ENCODE measurements at places on chromosomes 6 and 20. TPM values are rescaled to one million over a fixed set of nuclear protein-coding genes. Genes with fewer than 3 reads are reported as not detected.

- no peak for DNase-seq
Measured at GRCh38 chr6:27761391-27761790, 150.8 kb downstream of the OR2B2 start.

DNA sequence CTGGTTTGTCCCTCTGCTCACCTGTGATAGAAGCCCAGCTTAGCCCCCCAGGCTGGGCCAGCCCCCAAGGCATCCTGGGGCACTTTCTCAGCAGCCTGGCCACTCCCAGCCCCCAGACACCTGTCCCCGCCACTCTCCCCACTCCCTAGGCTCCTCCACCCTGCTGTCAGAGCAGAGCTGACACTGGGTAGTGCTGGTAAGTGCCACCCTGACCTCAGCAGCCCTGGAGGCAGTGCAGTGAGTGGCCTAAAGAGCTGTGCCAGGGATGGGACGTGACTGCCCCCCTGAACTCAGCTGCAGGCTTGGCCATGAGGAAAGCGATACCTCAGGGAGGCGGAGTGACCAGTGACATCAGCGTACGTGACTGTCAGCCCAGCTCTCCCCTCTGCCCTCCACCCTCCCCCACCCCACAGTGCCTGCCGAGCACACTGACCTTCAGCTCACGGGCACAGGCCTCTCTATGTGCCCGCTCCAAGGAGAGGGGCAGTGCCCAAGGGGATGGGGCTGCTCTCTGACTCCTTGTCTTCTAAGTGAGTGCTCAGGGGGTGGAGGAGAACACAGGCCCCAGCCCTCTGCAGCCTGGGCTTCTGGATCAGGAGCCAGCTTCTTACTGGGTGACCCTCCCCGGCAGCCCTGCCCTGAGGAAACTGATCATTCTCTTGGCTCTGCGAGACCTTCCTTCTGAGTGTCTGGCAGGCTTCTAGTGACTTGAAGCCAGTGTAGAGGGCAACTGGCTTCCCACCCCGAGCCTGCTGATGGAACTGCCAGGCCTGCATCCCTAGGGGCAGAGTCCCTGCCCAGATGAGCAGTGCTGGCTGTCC is 172.7 kb downstream of the MRPL14 start:
- no peak for DNase-seq

GRCh38 chr20:45842169-45842812 is 8.7 kb downstream of the SNX21 start:
- DNase-seq, result peak; percentile 59

DNA sequence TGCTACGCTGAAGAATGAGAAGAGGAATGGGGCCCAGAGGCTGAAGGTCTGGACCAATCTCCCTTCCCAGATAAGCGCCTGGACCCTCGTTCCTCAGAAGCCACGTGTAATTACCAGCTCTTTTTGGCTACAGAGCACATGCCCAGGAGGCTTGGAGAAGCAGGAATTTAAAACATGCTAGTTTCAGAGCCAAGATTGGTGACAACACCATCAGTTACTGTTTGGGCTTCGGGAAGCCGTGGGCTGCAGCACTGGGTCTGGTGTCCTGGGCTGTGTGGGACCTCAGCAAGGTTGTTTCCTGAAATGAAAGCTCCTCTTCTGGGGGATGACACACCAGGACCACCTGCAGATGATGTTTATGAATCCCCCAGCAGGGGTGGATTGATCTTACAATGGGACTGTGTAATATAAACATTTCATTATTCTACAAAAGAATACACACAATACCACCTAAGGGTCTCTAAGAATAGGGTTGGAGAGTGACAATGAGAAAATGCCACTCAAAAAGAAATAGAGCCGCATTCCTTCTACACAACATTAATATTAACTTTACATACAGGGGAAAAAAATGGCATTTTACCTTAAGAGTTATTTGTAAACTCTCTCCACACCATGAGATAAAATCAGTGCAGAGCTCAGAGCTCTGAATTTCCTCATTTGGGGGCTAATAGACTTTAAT is 207.8 kb upstream of the FOXQ1 start:
- DNase-seq, result no peak

DNA sequence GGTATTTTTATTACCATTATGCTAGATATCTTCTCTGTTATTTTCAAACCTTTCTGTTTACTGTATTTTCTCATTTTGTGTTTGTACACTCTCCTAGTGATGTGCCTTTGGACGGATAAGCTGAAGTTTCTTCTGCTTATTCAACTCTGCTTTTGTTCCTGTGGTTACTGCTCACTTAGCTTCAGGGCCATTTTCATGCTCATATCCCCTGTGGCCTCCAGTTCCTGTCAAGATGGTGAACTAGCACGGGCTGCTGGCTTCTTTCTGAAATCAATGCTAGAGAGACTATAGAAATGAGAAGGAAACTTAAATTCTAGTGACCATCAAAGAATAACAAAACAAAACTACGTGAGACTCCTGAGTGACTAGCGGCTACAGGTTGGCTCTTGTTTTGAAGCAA is 6.8 kb upstream of the CST8 start:
- no peak for DNase-seq

DNA sequence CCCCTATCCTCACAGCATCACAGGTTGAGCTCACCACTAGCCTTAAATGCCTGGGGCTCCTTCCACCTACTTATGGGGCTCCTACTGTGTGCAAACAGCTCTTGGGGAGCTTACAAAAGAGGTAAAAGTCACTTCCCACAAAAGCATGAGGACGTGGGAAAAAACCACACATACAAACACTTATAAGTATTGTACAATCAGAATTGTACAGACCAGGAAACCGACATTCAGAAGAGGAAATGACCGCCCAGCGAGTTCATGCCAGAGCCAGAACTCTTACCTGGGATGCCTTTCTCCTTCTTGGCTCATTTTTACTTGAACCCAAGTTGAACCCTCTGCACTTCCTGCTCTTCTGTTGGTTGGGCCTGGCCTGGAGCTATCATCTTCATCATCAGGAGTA is 6.3 kb upstream of the PPP1R16B start:
- no peak for DNase-seq

- DNase-seq, result no peak
Measured at GRCh38 chr20:3583765-3584164, 79.4 kb downstream of the GFRA4 start.

- DNase-seq, result no peak
Measured at GRCh38 chr20:10649797-10650160, 24.0 kb downstream of the JAG1 start.

GRCh38 chr6:97669191-97670031 is 386.4 kb upstream of the MMS22L start:
- DNase-seq, result peak; percentile 24

DNA sequence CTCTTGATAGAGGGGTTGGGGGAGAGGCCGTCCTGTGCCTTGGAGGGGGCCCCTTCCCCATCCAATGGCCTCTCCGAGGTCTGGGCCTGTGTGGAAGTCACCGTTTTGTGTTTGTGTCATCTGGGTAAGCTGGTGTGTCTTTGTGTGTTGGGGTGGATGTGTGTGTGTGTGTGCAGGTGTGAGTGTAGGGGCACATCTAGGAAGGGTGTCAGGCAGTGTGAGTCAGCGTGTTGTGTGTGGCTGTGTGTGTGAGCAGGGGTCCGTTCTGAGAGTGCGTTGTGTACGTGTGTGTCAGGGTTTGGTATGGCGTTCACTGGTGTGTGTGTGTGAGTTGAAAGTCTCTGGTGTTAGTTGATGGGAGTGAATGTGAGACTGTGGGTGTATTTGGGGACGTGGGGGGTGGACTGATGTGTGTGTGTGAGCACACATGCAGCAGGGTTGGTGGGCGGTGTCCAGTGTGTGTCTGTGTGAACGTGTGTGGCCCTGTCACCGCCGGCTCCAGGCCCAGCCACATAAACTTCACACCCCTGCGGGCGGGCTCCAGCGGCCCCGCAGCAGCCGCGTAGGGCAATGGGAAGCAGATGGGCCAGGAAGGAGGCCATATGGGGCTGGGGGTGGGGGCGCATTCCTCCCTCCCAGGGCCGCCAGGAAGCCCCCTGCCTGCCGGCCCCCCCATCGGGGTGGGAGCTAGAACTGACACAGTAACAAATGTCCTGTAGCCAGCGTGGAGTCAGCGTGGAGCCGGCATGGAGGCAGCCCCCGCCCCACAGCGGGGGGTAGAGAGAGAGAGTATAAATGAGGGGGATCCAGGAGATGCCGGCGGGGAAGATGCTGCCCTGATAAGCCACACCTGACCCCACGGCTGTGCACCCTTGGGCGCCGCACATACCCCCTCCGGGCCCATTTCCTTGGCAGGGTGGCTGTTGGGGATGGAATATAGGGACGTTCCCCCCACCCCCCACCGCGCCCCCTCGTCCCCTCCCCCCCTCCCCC is 32.1 kb downstream of the SNAI1 start:
- no peak for DNase-seq

DNA sequence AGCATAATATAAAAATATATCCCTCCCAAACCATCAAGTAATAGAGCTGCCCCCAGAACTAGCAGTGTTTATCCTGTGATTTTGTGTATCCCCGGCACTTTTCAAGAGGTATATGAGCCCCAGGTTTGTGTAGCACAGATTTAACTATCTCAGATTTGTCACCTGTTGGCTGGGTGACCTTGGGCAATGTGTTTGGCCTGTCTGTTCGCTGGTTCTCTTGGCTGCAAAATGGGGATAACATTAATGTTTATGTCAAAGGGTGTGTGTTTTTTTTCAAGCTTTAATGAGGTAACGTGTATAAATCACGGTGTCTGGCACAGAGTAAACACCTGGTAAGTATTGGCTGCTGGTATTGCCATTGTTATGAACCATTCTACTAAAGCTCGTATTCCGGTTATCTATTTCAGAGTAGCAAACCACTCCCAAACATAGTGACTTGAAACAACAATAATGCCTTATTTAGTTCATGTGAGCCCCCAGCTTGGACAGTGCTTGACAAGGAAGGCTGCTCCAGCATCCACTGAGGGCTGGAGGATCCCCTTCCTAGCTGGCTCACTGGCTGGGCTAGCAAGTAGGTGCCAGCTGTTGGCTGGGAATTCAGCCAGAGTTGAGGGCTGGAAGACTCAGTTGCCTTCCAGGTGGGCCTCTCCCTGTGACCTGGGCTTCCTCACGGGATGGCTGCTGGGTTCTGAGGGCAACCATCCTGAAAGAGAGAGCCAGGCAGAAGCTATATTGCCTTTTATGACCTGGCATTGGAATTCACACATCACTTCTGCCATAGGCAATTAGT is 36.2 kb downstream of the PDRG1 start:
- no peak for DNase-seq

GRCh38 chr6:53210811-53211210 is 62.2 kb upstream of the GCM1 start:
- DNase-seq, result no peak

The EDN1 gene
- 8.6 TPM for total RNA-seq

The ZSWIM1 gene
- 7.8 TPM for total RNA-seq

The FBXO5 gene
- total RNA-seq, result 16.7 TPM

The CPNE5 gene
- total RNA-seq, result not detected
